Stimulated activated CD4-positive, alpha-beta T cell treated with anti-CD3 and anti-CD28 coated beads, Interleukin-12 subunit alpha, Interleukin-12 subunit beta, amount 100 ng/mL, for 48 hours (primary cell): ENCODE measurements at places on chromosomes 1 and 21.

- DNase-seq = no peak
Observed at GRCh38 chr1:179968994-179969919, 14.6 kb downstream of the CEP350 start.

GRCh38 chr1:9890224-9890731 is 19.8 kb downstream of the CTNNBIP1 start:
- DNase-seq = no peak

DNA sequence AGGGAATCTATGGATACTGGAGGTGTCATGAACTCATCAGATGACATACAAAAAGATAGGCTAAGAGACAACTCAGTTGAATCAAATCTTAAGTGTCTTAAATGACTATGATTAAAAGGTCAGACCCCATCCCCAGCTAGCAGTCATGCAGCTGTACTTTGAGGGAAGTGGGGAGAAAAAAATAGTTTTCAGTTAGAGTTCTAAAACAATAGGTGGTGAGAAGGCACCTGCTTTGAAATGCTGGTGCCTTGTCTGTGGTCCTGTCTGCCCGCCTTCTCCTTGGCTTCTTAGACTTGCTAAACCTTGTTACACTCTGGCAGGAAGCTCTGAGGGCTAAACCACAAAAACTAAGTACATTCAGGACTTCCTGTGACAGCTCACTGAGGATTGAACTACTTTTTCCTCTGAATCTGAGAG is 15.3 kb downstream of the CD2 start:
- DNase-seq = no peak

DNA sequence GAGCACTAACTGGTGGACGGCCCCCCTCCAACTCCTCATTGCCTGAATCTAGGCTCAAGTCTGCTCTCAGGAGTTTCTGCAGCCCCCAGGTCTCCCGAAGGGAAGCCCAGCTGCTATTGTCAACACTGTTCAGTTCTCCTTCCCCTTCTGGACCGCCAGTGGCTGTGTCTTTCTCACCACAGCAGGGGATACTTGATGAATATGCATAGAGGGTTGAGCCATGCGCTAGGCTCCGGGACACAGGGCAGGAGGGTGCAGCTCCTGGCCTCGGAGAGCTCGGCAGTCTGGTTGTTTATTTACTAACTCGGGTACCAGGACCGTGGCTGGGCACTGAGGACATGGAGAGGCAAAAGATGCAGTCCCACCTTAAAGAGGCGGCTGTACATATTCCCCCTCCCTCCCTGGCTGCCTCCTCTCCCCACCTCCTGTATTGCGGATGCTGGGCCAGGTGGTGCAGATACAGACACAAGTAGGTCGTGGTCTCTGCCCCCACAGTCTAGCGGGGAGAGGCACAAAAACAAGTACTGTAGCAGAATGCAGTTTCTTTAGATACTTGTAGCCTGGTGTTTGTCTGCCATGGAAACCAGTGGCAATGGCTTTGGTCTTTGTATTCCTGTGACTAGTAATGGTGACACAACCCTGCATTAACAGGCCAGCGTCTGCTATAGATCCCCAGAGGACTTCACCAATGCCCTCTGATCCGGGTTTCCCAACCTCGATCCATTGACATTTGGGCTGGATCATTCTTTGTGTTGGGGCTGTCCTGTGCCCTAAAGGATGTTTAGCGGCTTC is 26.2 kb downstream of the ARHGEF10L start:
- no peak for DNase-seq

DNA sequence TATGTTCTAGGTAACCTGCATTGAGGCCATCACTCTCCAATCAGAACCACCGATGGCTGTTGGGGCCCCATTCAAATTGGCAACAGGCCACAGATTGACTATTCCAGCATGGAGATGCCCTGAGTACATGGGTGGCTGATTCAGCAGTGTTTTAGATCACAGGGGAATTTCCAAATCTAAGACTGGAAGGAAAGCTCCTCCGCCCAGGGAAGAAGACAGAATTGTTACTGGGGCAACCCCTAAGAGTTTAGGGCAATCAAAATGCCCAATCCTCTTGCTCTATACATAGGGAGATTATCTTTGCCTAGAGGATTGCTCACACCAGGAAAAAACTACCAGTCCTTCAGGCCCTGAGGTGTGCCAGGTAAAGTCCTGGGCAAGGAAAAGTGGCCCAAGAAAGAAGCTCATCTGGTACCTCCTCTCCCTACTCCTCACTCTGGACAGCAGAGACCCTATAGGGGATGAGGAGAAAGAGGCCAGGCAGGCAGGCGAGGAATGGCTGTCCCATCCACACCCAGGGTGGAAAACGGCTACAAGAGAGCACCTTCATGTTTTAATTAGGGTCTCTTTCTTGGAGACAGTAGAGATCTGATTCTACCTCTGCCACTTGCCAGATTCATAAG is 5.8 kb downstream of the S100A8 start:
- DNase-seq = no peak

- no peak for DNase-seq
Observed at GRCh38 chr1:54872036-54872331, 15.0 kb downstream of the DHCR24 start.

DNA sequence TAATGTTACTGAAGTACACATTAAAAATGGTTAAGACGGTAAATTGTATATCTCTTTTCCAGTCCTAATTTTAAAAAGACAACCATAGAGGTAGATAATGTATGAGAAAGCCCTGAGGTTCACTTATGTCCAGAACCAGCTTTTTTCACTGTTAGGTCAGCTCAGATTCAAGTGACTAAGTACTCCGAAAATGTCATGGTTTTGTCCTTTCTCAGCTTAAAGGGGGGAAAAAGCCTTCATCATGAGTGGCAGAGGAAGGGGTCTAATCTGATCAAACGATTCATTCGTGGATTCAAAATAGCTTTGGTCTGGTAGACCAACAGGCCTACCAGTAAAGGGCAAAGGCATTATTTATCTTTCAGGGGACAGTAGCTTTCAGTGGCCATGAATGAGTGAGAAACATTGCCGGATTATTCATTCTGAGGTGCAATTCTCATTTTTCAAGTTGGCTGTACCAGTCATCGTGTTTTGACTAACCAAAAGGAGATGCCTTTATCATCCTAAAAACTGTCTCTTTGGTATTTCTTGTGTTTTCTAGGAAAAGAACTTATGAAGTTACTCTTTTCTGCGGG is 208.4 kb downstream of the HHIPL2 start:
- no peak for DNase-seq

DNA sequence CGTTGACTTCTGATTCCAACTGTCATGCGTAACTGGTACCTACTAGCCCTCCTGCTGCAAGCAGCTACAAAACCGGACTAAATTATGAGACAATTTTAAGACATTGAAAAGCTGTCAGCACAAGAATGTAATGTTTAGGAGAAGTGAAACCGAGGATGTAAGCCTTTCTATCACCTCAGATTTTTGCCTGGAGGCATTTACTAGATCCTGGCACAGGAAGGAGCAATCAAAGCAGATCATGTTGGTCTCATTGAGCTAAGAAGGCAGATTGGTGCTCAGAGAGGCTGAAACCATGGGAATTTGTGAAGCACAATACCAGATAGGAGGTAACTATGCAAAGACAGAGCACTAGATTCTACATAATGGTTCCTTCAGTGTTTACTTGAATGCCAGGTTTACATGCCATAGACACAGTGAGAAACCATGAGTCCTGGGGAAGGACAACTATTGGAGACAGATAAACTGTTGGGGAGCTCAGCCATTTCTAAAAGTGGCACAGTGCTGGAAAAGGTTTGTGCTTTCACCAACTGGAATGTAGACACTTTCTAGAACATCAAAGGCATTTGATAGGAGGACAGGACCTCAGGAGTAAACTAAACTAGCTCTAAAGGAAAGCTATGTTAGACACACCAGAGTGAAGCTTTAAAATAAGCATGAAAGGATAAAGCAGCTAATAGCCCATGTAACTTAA is 179.4 kb downstream of the LYPLAL1 start:
- no peak for DNase-seq

DNA sequence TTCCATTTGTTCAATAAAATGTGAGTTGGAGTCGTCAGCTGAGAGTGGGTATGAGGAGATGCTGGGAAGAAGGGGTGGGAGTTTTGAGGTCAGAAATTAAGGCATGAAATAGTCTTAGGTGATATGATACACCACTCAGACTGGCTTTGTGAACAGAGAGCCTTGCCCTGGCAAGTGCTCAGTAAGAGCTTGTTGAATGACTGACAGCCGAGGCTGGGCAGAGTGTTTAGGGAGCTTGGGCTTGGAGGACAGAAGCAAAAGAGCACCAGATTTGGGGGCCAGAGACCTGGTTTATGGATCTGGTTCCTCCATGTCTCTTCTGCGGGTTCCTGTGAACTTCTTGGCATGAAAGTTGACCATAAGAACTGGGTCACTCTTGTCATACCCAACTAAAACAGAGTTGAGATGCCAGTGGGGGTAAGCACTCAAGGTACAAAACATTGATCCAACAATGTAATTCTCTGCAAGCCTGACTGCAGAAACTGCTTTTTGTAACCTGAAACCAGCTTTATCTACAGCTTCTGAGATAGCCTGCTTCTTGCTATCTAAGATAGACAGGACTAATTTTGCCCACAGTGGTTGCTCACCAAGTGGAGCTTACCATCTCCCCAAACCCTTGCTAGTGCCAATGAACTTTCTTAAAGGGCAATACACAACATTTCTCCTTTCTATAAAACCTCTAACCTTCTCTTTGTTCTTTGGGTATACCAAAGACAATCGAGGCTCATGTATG is 126.4 kb downstream of the TENT5C start:
- DNase-seq = no peak

DNA sequence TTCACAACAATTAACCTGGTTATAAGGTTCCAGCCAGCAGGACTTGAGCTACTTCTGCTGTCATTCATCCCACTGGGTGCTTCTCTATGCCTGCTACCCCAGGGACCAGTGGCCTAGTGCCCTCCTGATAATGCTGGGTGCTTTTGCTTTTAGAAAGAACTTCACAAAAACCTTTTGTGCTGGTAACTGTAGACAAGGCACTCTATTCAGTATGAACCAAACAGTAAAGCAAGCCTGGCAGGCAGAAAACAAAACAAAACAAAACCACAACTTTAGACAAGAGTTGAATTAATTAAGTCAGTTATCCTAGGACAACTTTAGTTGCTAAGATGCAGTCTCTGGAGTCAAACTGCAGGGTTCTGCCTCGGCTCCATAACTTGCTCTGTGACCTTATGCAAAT is 61.9 kb upstream of the ADGRL2 start:
- DNase-seq = no peak

DNA sequence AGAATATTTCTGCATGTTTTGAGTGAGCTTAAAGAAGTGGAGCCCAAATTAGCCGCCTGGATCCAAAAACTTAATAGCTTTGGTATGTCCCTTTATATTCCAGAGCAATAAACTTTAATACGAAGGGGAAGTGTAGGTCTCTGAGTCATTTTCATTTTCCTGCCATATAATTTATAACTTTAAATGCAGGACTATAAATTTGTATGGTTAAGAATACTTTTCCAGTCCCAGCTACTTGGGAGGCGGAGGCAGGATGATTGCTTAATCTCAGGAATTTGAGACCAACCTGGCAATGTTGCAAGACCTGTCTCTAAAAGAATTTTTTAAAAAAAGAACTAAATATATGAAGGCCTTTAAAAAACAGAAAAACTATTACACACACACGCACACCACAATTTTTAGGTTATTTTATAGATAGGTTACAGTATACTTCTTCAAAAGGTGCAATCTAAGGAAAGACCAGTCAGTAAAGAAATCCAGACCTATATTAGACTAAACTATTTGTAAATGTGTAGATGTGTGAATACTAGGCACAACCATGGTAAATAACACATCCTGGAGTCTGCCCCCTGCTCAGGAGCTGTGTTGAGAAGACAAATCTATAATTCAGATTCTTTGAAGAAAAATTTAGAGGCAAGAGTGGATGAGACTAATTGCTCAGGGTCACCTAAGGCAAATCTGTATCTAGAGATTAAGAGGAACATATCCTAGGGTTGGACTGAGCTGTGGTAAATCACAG is 80.3 kb downstream of the TTC3 start:
- no peak for DNase-seq

GRCh38 chr1:209491897-209492296 is 91.6 kb upstream of the CAMK1G start:
- no peak for DNase-seq

- DNase-seq = no peak
Observed at GRCh38 chr21:46068516-46069079, 29.3 kb upstream of the COL6A2 start.

DNA sequence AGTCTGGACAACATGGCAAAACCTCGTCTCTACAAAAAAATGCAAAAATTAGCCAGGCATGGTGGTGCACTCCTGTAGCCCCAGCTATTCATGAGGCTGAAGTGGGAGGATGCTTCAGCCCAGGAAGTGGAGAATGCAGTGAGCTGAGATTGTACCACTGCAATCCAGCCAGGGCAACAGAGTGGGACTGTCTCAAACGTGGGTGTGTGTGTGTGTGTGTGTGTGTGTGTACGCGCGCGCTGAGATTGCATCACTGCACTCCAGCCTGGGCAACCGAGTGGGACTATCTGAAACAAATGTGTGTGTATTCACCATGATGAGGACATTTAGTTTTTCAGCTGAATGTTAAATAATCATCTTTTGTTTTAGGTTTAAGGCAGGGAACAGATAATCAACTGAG is 21.1 kb downstream of the USP1 start:
- DNase-seq = no peak

DNA sequence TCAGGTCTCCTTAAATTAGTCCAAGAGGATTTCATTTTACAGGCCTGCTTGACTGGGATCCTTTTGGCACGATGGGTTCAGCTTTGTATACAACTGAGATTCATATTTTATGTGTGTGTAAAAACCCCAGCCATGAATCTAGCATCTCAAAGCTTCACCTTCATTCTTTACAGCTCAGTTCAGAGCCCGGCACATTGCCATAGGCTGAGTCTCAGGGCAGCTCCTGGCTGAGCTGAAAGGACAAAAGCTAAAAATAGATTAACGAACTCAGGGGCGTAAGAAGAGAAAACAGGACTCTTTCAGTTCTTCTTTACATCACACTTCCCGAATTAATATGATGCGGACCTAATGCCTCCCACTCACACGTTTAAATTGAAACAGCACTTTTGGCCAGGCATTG is 262.8 kb upstream of the PBX1 start:
- no peak for DNase-seq

DNA sequence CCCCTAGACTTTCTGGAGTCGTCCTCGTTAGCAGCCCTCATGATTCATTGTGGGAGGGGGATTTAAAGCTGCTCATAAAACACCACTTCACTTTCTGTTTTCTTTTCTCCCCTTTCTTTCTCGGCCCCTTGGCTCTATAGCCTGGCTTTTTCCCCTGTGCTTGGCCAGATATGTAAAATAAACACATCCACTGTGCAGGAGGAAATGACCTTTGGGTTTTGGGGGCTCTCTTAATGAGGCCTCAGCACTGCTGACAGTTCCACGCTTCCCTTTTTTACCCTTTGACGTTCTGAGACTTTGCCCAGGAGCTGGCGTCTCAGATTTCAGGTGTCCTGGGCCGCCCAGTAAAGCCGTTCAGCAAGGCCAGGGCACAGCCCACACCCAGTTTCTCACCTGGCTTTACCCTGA is 65.7 kb downstream of the RUNX3 start:
- DNase-seq = no peak

- DNase-seq = no peak
Observed at GRCh38 chr1:113654883-113655282, 104.4 kb downstream of the PHTF1 start.

- no peak for DNase-seq
Observed at GRCh38 chr1:38656726-38657125, 202.8 kb downstream of the RRAGC start.

- DNase-seq = no peak
Observed at GRCh38 chr1:196466166-196466565, 142.1 kb downstream of the KCNT2 start.
